Fibroblast of the aortic adventitia (primary cell): ENCODE measurements at places on chromosomes 5 and 9. TPM values are rescaled to one million over a fixed set of nuclear protein-coding genes. Genes with fewer than 3 reads are reported as not detected.

The JAKMIP2 gene
- 1.4 and 2.4 TPM in 2 replicates for total RNA-seq

The OMD gene
- total RNA-seq: 0.33 and 16.1 TPM in 2 replicates

The PCDHGC4 gene
- total RNA-seq: 2.5 and 5.2 TPM in 2 replicates

The NAIP gene
- total RNA-seq: 4.3 and 6.8 TPM in 2 replicates

The PCDHA9 gene
- total RNA-seq: under 0.01 and 0.49 TPM in 2 replicates

The ZNF483 gene
- total RNA-seq: 2.6 and 8.8 TPM in 2 replicates

The ANKRD18B gene
- 1.9 TPM in 1 of 2 replicates, not detected in the other for total RNA-seq

The DDX4 gene
- total RNA-seq: not detected in 2 replicates

The TNFSF8 gene
- total RNA-seq: not detected in 2 replicates

The LCN15 gene
- not detected in 2 replicates for total RNA-seq

The FBXO4 gene
- 10.5 and 25.0 TPM in 2 replicates for total RNA-seq

The GRXCR2 gene
- 0.09 TPM in 1 of 2 replicates, not detected in the other for total RNA-seq

The ADRB2 gene
- total RNA-seq: 0.16 and 3.6 TPM in 2 replicates

The SH3RF2 gene
- 0.49 and 6.7 TPM in 2 replicates for total RNA-seq

The NOTCH1 gene
- 8.8 and 8.9 TPM in 2 replicates for total RNA-seq

The NKD2 gene
- 0.81 TPM in 1 of 2 replicates, not detected in the other for total RNA-seq

The PPP1R26 gene
- 2.8 and 5.2 TPM in 2 replicates for total RNA-seq

The ADAMTS16 gene
- total RNA-seq: 0.27 TPM in 1 of 2 replicates, not detected in the other

The CD72 gene
- 1.1 and 1.9 TPM in 2 replicates for total RNA-seq

The ISCA1 gene
- total RNA-seq: 18.0 and 46.5 TPM in 2 replicates

The PCDHB10 gene
- 0.36 and 0.41 TPM in 2 replicates for total RNA-seq

The KIF4B gene
- not detected in 2 replicates for total RNA-seq

The MGAT4B gene
- total RNA-seq: 106 and 141 TPM in 2 replicates

The SLIT3 gene
- total RNA-seq: 52.5 and 65.3 TPM in 2 replicates

The FAM163B gene
- not detected in 2 replicates for total RNA-seq

The PFN3 gene
- not detected in 2 replicates for total RNA-seq

The DAB2 gene
- total RNA-seq: 217 and 1,070 TPM in 2 replicates

The PCDHGA4 gene
- total RNA-seq: 3.7 and 9.9 TPM in 2 replicates

The AMBP gene
- total RNA-seq: 0.27 TPM in 1 of 2 replicates, not detected in the other

The FOXD4 gene
- 0.27 TPM in 1 of 2 replicates, not detected in the other for total RNA-seq

The DPYSL3 gene
- total RNA-seq: 89.6 and 157 TPM in 2 replicates

The LECT2 gene
- total RNA-seq: not detected in 2 replicates

The RNF180 gene
- 1.4 and 3.4 TPM in 2 replicates for total RNA-seq

The PRDM9 gene
- total RNA-seq: not detected in 2 replicates

The SPATA31D4 gene
- not detected in 2 replicates for total RNA-seq

The SPATA31A3 gene
- total RNA-seq: not detected in 2 replicates

The TMEM215 gene
- total RNA-seq: not detected in 2 replicates

The DOCK8 gene
- total RNA-seq: 0.08 and 0.18 TPM in 2 replicates

The SLC46A2 gene
- total RNA-seq: not detected in 2 replicates

The EDIL3 gene
- 48.1 and 248 TPM in 2 replicates for total RNA-seq

The DRD1 gene
- 0.18 TPM in 1 of 2 replicates, not detected in the other for total RNA-seq

The PCDHGA8 gene
- 2.5 and 3.8 TPM in 2 replicates for total RNA-seq

The TRIM36 gene
- 0.36 and 0.41 TPM in 2 replicates for total RNA-seq

The SLC1A1 gene
- total RNA-seq: 9.6 and 41.7 TPM in 2 replicates

The VLDLR gene
- total RNA-seq: 12.7 and 41.3 TPM in 2 replicates

The DNAJA1 gene
- 104 and 142 TPM in 2 replicates for total RNA-seq

The GADD45G gene
- 0.36 and 6.1 TPM in 2 replicates for total RNA-seq

The LHX6 gene
- total RNA-seq: not detected in 2 replicates

The GFI1B gene
- not detected in 2 replicates for total RNA-seq

The AKNA gene
- 9.9 and 22.3 TPM in 2 replicates for total RNA-seq

The SLC6A7 gene
- not detected in 2 replicates for total RNA-seq

The PKD2L2 gene
- total RNA-seq: not detected in 2 replicates

The PCDHB13 gene
- total RNA-seq: 0.27 and 0.65 TPM in 2 replicates

The CER1 gene
- total RNA-seq: not detected in 2 replicates

The CDC20B gene
- total RNA-seq: not detected in 2 replicates

The IL13 gene
- total RNA-seq: not detected in 2 replicates

The FOXD4L4 gene
- 0.09 TPM in 1 of 2 replicates, not detected in the other for total RNA-seq

The PCDHGA9 gene
- total RNA-seq: 4.1 and 7.3 TPM in 2 replicates
